ENCODE measurements at places on chromosomes 7 and 10.

GRCh38 chr10:68047122-68047521, 28.0 kb downstream of the HERC4 start:
- DNase-seq, result no peak

GRCh38 chr10:26790221-26790995, 70.3 kb downstream of the ABI1 start:
- DNase-seq, result no peak

DNA sequence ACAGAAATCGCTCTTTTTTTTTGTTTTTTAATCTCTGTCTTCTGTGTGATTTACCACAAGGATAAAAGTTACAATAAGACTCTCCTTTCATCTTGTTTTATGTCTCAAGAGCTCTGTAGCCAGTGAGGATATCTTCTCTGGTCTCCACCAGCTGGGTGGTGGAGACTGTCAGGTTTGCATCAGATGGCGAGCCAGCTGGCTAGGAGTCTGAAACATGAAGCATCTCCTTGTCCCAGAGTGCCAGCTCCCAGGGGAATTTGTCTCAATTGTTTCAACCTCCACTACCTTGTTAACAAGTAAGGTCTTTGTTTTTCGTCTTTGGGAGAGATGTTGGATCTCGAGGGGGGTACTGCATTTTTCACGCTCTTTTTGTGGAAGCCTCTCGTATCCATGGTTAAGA, 47.3 kb downstream of the FRMPD2 start:
- DNase-seq, result no peak

GRCh38 chr7:30989824-30990672, 26.3 kb downstream of the GHRHR start:
- DNase-seq, result peak; percentile 61

DNA sequence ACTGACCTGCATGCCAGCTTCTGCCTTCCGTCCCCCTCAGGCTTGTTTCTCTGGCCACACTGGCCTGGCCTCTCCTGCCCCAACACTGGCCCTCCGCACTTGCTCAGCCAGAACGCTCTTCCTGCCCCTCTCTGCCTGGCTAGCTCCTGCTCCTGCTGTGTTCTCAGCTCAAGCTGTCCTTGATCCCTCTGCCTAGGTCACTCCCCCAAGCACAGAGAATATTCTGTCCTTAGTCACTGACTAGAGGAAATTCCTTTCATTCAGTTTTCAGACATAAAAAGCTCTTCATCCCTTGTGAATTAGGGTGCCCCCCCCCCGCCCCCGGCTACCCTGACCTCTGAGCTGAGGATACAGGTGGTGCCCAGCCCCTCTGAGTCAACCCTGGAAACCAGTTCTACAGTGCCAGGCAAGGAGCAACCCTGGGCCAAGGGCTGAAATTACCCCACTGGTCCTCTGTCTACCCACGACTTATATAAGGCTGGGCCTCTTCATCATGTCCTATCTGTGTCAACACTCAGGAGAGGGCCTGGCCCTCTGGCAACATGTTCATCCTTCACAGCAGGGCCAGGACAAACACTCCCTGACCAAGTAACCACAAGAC, 6.6 kb upstream of the SGPL1 start:
- DNase-seq, result no peak

DNA sequence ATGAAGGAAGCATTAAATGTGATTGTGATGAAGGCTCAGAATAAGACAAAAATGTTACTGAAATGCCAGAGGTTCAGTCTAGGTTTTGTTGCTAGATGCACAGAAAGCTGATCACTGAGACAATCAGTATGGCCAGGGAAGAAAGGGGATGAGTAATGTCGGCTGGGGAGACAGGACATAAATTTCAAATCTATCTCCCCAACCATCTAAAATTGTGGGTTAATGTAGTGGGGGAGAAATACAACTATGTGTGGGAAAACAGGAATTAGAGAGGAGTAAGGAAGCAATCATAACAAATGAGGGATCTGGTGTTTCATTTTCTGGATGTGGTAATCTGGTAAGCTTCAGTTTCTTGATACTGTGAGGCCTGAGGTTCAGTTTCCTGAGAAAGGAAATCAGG, 1111.0 kb downstream of the XPNPEP1 start:
- no peak for DNase-seq

GRCh38 chr7:29463504-29464158, 100.0 kb upstream of the PRR15 start:
- DNase-seq, result no peak

DNA sequence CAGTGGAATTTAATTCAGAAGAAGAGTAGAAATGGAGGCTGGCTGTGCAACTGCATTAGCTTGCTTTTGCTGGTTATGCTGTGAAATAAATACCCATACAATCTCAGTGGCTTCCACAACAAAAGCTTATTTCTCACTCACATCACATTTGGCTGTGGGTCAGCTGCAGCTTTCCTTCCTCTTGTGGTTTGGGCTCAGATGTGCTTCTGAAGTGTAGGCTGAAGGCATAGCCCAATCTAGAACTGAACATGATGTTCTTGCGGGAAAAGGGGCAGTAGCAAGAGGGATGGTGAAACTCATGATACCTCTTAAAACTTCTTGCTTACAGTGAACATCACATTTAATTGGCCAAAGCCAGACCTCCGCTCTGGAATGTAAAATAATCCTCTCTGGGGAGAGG, 119.9 kb downstream of the HECW1 start:
- no peak for DNase-seq

DNA sequence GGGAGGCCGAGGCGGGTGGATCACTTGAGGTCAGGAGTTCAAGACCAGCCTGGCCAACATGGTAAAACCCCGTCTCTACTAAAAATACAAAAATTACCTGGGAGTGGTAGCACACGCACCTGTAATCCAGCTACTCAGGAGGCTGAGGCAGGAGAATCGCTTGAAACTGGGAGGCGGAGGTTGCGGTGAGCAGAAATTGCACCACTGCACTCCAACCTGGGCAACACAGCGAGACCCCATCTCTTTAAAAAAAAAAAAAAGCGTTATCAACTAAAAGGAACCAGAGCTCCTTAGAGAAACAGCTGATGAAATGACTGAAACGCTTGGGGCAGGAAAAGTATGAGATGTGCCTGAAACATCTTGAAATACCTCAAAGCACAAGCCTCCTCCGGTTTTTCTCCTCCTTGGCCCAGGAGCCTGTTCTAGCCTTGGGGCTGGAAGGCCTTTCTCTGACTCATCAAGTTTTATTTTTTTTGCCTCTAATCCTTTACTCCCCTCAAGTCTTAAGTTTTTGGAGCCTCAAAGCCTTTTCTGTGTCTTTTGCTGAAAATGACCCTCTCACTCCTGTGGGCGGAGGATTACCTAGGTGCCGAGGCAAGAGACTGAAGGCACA, 2.6 kb upstream of the METTL27 start:
- DNase-seq, result no peak

Data from small intestine (tissue), 16 donors.